ENCODE measurements at places on chromosomes 16 and 17.
A peak's percentile ranks its signal among the peaks of the same experiment; 100 is the strongest.

GRCh38 chr17:9467518-9467917 lies 108.1 kb downstream of the STX8 start:
- H3K27me3 ChIP-seq: no peaks in the 10 kb centered on the region
- H3K36me3 ChIP-seq: no peaks in the 10 kb centered on the region
- no peak overlapping the region for H3K27ac ChIP-seq
- no peak for DNase-seq
- H3K4me3 ChIP-seq: no peak overlapping the region
- peaks cover 19% of the 10 kb centered on the region for H3K4me1 ChIP-seq

DNA sequence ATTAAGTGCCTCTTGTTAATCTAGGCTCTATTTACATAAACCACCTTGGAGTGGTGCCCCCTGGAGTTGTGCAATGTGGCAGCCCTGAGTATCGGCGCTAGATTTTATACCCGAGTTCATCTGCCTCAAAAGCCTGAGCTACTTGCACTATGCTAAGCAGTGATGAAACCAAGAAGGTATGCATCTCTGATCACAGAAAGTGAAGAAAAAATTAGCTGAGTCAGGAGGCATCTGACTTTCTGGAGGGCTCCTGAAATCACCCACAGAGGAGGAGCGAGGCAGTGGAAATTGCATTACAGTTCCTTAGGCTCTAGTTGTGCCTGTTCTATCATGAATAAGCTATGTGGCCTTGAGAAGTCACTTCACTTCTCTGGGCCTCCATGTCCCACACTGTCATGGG lies 80.3 kb upstream of the PSMD7 start:
- H3K4me3 ChIP-seq: no peak overlapping the region
- H3K27ac ChIP-seq: no peak overlapping the region
- DNase-seq: no peak
- no peaks in the 10 kb centered on the region for H3K4me1 ChIP-seq
- H3K27me3 ChIP-seq: no peaks in the 10 kb centered on the region

DNA sequence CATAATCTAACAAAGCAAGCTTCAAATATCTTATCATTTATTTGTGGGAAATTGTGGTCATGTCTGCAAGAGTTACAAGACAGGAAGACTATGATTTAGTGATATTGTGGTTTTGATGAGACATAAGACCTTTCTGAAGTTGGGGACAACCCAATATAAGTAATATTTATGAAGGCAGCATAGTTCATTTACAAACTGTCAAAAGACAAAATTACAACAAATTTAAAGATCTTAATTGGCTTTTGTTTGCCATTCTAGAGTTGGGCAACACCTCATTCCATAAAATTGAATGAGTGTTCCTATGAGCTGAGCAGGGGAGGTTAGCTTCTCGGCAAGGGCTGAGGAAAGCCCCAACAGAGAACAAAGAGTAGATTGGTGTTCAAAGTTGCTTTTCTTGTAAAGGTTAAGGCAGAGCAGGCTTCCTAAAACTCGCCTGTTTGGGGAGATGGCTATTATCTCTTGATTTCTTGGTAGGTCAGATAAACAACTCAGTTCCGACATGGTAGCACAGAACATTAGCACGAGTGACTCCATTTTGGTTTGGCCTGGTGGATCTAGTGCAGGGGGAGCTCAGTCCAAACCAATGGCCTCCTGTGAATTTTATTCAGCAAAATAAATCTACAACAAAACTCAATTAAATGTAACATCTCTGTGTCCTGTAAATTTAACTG lies 10.9 kb upstream of the MMD start:
- no peak overlapping the region for H3K27ac ChIP-seq
- DNase-seq: no peak
- no peaks in the 10 kb centered on the region for H3K27me3 ChIP-seq
- no peaks in the 10 kb centered on the region for H3K4me1 ChIP-seq
- H3K36me3 ChIP-seq: no peaks in the 10 kb centered on the region

GRCh38 chr17:1089915-1090314 lies 89.9 kb downstream of the ABR start:
- peaks cover 50% of the 10 kb centered on the region for H3K4me1 ChIP-seq
- peak overlapping the region; percentile 90 for H3K27ac ChIP-seq
- H3K27me3 ChIP-seq: no peaks in the 10 kb centered on the region
- DNase-seq: no peak

- H3K4me1 ChIP-seq: no peaks in the 10 kb centered on the region
- H3K27me3 ChIP-seq: no peaks in the 10 kb centered on the region
- no peak overlapping the region for H3K27ac ChIP-seq
- DNase-seq: no peak
Observed at GRCh38 chr17:9936095-9936494, 31.0 kb upstream of the RCVRN start.

- H3K27ac ChIP-seq: peak overlapping the region; percentile 81
- peaks cover 36% of the 10 kb centered on the region for H3K4me1 ChIP-seq
- H3K36me3 ChIP-seq: no peaks in the 10 kb centered on the region
- H3K4me3 ChIP-seq: peak overlapping the region; percentile 87
- DNase-seq: no peak
Observed at GRCh38 chr17:28950752-28951427, 428 bp downstream of the PHF12 start.

DNA sequence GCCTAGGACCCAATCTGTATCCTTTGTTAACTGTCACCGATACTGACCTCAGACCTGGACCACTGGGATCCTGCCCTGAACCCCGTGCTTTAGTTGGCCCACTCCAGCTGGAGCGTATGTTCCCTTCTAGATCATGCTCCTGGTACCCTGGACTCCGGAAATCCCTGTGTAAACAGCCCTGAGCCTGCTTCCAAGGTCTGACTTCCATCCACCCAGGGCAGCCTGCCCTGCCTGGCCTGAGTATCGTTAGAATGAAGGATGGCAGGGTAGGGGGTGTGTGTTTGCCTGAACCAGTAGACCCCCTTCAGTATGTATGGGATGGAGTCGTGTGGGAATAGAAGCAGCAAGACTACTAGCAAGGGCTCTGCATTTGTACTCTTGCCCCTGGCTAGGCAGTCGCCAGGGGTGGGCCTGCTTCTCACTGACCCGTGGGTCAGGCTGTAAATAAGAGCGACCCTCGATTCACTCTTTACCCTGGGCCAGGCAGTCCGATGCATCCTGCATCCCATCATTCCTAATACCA lies 691 bp upstream of the TMEM98 start:
- H3K4me3 ChIP-seq: peak overlapping the region; percentile 85
- DNase-seq: no peak
- H3K36me3 ChIP-seq: no peaks in the 10 kb centered on the region
- peaks cover 21% of the 10 kb centered on the region for H3K4me1 ChIP-seq

Data from thoracic aorta (tissue), 2 donors.